ENCODE measurements at places on chromosomes 12 and 14.

DNA sequence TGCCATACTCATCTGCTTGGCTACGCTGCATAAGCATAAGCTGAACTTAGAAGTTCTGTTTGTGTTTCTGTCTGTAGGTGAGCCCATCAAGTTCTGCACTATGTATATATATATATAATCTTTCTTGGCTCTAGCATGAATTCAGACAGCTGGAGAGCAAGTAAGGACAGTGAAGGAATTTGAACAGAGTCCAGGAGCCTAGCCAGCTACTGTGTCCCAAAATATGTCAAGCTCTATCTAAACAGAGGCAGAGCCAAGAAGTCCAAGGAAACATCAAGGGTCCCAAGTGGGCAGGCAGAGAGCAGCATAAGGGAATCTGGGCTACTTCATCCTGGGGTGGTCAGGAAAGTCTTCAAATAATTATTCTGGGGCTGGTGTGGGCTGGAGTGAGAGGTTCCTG is 118.5 kb upstream of the NPAS3 start:
- DNase-seq: no peak

GRCh38 chr12:115030017-115030416 is 346.0 kb upstream of the TBX3 start:
- no peak for DNase-seq

DNA sequence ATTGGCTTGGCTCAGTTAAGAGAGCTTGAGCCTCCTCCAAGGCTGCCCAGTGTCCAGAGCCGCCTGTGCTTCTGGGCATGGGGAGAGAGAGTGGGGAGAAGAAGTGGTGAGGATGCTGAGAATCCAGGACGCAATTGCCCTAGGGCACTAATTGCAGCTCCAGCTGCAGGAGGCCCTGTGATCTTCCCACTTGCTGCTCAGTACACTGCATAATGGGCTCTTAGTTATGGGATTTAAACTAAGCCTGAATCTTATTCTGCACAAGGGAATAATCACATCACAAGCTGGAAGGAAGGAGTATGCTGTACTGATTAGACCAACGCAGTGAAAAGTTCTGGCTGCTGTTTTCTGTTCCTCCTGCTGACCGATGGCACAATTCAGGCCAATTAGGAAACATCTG is 101.0 kb upstream of the PRMT8 start:
- DNase-seq: no peak

GRCh38 chr14:67440513-67440912 is 28.5 kb upstream of the PLEK2 start:
- DNase-seq: no peak

GRCh38 chr14:24892497-24893051 is 157.4 kb downstream of the STXBP6 start:
- DNase-seq: no peak

DNA sequence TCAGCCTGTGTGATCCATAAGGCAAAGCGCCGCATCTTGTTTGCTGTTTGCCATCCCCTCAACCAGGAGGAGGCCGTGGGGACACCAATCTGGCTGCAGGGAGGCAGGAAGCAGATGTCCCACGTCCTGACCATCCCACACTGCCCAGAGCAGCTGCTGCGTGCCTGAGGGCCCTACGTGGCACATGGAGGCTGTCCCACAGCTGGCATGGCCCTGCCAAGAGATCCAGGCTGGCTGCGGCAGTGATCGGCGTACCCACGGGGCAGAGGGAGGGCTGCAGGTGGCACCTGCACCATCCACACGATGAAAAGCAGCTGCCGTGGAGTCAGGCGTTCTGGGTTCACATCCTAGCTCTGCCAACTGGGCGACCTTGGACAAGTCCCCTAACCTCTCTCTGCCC is 42.0 kb downstream of the NCOR2 start:
- peak; percentile 96 for DNase-seq

DNA sequence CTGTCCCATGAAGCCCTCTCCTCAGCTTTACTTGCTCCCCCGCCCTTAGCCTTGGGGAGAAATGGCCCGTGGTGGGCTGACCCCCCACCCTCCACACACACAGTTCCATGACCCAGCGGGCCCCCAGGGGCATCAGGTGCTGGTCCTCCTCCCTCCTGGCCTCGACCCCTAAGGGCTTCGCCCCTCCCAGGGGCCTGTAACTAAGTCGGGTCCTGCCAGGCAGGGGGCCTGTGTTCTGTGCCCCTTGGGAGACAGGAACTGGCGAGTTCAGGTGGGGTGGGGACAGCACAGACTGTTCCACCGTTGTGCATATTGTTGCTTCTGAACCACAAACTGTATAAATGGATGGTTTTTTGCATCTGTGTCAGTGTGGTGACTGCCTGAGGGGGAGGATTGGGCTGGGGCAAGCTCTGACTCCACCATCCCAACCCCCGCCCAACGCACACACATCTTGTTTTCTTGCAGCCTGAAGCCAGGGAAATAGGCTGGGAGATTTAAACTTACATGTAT is 8.8 kb downstream of the TAMALIN start:
- no peak for DNase-seq

DNA sequence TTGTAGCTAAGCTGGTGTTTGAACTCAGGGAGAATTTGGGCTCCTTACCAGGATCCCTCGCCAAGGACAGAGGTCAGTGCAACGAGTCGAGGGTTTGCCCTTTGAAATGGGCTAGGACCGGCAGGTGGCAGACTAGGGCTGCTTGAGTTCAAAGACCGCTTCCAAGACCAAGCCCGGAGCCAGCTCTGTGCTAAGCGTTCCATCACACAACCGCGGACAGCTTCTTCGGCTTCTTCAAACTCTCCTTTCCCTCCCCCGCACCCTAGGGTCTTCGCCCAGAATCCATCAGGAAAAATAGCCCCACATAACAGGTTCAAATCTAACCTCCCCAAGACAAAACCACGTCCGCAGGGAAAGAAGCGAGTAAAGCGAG is 705 bp upstream of the FLVCR2 start:
- peak; percentile 80 for DNase-seq

DNA sequence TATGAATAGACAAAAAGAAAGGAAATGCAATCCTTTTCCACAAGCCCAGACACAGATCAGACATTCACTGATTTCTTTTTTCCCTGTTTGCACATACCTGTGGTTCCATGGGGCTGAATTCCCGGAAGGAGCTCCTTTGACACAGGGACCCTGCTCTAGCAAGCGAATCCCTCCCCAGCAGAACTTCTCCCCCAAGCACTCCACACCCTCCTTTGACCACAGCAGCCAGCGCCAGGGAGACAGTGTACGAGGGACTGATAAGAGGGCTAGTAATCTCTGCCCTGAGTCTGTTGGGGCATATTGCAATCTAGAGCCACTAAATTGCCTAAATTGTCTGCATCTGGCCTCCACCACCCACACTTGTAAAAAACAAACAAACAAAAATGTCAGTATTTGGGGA is 83.4 kb upstream of the NTF3 start:
- no peak for DNase-seq

- DNase-seq: no peak
Observed at GRCh38 chr12:2264651-2265232, 212.0 kb downstream of the CACNA1C start.

GRCh38 chr12:127809275-127809674 is 457.7 kb upstream of the TMEM132C start:
- DNase-seq: no peak

DNA sequence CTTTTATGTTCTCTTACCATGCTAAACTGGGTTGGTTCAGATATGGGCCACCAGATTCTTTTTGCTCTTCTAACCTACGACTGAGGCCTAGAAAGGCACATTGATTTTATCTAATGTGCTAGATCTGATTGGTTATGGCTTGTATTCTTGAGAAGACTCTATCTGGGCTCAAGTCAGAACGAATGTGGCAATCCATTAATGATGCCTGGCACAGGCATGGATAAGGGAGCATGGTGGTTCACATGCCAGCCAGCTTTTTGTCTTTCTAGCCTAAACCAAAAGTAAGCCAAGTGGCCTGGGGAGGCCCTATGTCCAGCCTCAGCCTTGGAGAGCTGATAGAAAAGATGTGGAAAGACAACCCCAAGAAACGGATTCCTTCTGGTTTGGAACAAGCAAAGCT is 82.7 kb downstream of the KNTC1 start:
- DNase-seq: no peak

DNA sequence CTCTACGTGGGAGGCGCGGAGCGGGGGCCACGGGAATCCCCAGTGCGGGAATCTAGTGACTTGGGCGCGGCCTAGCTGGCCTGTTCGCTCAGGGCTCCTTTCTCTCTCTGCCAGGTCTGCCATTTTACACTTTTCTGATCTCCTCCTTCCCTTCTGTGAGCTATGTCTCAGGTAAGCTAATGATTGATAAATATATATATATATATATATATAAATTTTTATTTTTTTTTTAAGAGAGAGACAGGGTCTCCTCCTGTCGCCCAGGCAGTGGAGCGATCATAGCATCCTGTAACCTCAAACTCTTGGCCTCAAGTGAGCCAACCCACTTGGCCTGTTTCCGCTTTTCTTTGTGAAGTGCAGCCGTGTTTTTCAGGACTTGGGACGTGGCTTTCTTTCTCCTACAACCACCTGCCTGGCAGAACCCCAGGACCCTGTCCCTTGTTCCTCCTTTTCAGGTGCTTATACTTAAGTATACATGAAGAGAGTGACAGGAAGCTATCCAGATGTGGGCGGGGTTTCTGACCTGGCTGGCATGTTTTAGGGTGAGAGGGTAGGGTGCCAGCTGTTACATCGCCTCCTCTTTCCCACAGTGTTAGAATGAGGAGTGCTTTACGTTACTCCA is 547 bp downstream of the ZNF140 start:
- DNase-seq: no peak

DNA sequence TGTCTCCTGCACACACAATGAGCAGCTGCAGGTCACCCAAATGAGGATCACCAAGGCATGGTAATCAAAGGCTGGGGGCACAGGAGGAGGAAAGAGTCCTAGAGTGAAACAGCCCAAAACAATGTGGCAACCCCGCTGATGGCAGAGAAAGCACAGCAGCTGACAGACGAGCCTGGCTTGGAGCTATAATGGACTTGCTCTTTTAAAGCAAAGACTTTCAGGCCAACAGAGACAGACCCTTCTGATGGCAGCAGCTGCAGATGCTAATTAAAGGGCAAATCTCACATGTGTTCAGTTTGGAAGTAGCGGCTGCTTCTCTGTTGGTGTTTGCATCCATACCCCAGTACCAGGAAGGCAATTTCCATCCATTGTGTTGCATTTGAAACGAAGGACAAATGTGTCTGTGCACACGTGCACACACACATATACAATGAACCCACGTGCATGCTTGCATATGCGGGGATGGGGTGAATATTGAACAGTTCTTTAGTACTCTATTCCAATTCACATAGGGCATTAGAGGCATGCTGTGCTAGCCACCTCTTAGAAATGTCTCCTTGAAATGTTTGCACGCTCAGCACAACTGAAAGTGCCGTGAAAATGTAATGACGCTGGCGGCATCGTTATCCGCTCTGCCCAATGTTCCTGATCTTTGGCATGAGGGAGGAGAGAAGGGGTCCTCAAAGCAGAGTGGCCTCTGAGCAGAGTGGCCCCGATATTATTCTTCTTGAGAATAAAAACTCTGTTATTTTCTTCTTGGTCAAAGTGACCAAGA is 38.1 kb downstream of the CIT start:
- no peak for DNase-seq

- DNase-seq: no peak
Observed at GRCh38 chr14:64008016-64008415, 155.2 kb downstream of the SYNE2 start.

GRCh38 chr14:44339231-44339630 is 167.9 kb downstream of the FSCB start:
- no peak for DNase-seq

DNA sequence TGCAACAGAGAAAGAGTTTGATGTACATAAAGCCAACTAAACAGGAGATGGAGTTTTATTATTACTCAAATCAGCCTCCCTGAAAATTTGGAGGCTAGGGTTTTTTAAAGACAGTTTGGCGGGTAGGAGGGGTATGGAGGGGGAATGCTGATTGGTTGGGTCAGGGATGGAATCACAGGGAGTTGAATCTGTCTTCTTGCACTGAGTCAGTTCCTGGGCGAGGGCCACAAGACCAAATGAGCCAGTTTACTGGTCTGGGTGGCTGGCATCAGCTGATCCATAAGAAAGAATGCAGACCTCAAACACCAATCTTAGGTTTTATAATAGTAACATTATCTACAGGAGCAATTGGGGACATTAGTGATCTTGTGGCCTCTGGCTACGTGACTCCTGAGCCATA is 64.9 kb downstream of the RIN3 start:
- no peak for DNase-seq

- no peak for DNase-seq
Observed at GRCh38 chr14:87434011-87434410, 559.0 kb downstream of the GALC start.

DNA sequence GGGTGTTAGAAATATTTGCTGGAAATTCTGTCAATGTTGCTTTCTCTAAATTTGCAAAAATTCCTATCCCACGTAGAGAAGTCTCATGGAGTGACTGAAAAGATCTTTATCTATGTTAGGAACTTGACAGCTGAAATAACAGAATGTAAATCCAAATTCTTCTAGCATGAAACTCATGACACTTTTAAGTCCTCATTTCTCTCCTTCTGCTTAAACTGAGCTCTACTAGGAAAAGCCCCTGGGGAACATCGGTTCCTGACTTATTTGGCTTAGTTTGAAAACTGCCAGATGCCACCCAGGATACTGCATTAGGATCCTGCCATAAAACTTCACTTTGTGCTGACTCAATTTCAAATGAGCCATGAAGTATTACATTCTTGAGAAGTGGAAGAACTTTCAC is 426.0 kb downstream of the GALC start:
- DNase-seq: no peak

- no peak for DNase-seq
Observed at GRCh38 chr14:65731933-65732506, 319.5 kb downstream of the FUT8 start.

DNA sequence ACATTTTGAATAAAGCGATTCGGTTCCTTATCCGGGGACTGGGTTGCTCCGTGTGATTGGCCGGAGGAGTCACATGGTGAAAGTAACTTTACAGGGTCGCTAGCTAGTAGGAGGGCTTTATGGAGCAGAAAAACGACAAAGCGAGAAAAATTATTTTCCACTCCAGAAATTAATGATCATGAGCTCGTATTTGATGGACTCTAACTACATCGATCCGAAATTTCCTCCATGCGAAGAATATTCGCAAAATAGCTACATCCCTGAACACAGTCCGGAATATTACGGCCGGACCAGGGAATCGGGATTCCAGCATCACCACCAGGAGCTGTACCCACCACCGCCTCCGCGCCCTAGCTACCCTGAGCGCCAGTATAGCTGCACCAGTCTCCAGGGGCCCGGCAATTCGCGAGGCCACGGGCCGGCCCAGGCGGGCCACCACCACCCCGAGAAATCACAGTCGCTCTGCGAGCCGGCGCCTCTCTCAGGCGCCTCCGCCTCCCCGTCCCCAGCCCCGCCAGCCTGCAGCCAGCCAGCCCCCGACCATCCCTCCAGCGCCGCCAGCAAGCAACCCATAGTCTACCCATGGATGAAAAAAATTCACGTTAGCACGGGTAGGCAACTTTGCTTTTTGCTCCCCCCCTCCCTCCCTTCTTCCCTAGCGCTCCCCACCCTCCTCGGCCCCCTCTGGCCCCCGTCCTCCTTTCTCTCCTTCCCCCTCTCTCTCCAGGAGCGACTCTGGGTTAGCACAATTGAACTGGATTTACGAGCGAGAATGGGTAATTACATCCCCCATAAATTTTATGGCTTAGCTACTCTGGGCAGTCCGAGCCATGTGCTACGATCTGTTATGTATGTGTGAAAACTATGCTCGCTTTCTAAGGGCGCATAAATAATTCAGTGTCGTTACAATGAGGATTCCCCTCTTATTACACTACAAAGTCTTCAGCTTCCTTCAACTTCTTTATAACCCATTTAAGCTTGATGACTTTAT is at the start of gene HOXC4:
Gene HOXC4 (plus strand): TSS at position 85 of the 991 bp plus-strand sequence. CDS start 88 bp downstream, at position 173.
- DNase-seq: no peak

GRCh38 chr12:110028323-110028722 is 20.0 kb downstream of the C12orf76 start:
- DNase-seq: no peak

- peak; percentile 94 for DNase-seq
Observed at GRCh38 chr14:23154964-23155587, 28.4 kb downstream of the SLC7A8 start.
